ENCODE measurements at places on chromosomes 2 and 18.

GRCh38 chr18:47709556-47709955, 220.9 kb downstream of the SMAD2 start:
- no peak for DNase-seq

DNA sequence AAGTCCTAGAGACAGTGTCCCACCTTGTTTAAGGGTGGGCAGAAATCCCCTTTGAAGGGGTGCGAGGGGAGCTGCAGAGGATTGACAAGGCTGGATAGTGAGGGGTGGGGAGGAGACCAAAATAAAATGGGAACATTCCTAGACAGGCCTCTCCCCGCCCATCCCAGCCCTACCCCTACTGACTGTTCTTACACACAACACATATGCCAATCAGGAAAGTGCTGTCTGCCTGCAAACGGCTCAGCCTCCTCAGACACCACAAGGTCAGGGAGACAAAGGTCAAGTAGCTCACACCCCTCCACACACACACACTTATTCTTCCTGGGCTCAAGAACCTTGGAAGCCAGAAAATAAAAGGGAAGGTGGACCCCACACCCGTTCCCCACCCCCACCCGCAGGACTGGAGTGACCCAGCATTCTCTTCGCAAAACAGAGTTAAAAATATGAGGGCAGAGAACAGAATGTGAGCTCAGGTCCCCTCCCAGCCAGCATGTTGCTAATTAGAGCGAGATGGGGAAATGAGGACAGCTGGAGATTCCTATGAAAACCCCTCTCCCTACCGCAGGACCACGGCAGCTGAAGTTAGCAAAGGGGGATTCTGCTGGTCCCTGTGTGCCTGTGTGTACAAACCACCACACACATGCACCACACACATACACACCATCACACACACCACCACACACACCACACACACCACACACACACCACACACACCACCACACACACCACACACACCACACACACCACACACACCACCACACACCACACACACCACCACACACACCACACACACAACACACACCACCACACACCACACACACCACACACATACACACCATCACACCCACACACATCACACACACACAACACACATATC, 197.8 kb downstream of the TNS1 start:
- no peak for DNase-seq

DNA sequence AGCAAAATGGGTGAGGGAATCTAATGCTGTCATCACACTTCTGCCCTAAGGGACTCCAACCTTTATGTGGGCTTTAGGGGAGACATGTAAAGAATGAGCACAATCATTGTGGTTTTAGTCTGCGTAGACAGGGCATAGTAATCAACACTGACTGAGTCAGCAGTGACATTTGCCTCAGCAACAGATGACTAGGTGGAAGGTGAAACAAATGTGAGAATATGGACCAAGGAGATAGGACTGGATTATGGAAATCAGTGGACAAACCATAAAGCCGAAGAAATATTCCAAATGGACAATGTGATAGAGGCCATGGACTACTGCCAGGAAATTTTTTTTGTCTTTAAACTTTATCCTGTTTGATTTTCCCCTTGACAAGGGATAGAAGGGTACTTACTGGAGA, 83.9 kb downstream of the PDK1 start:
- DNase-seq = peak; percentile 61

GRCh38 chr2:2010251-2010650, 265.9 kb upstream of the PXDN start:
- no peak for DNase-seq

- no peak for DNase-seq
Measured at GRCh38 chr2:163459986-163460385, 275.8 kb downstream of the FIGN start.

- no peak for DNase-seq
Measured at GRCh38 chr2:29991086-29991485, 69.7 kb upstream of the ALK start.

DNA sequence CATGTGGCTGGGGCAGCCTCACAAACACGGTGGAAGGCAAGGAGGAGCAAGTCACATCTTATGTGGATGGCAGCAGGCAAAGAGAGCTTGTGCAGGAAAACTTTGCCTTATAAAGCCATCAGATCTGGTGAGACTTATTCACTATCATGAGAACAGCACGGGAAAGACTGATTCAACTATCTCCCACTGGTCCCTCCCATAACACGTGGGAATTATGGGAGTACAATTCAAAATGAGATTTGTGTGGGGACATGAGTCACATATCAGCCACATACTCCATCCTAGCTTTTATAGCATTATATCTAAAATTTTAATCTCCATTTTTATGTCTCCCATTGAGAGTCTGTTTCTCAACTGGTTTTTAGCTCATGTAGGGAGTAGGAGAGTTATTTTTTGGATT, 45.7 kb downstream of the ICOS start:
- DNase-seq = no peak

DNA sequence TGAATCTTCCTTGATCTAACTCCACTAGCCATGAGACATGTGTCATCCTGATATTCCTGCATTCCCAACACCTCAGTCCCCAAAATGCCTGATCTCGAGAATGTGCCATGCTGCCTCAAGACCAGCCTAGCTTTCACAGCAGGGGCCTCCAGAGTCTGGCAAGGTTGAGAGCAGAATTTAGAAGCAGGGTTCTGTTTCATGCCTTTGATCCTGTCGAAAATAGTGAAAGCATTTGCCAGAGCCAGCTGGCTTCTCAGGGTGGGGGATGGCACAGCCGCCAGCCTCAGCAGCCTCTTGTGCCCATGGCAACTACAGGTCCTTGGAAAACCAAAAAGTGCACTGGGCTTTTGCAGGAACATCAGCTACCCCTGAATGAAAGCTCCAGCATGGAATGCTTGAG, 143.5 kb downstream of the RTN4 start:
- DNase-seq = no peak

- DNase-seq = peak; percentile 70
Measured at GRCh38 chr2:230408244-230408842, 7.7 kb upstream of the SP100 start.

DNA sequence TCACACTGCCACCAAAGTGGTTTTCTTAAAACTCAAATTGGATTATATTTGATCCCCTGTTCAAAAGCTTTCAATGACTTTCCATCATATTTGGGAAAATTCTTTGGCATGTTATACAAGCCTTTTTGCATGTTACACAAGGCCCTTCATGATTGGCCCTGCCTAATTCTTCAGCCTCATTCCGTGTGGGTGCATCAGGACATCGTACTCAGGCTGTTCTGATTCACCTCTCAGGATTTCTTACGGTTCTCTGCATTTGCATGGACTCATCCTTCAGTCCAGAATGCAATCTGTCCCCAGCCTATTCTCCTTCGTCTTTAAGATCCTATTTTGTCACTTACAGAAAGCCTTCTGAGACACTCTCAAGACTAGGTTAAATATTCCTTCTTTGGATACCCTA, 107.8 kb downstream of the LYPD1 start:
- DNase-seq = no peak

DNA sequence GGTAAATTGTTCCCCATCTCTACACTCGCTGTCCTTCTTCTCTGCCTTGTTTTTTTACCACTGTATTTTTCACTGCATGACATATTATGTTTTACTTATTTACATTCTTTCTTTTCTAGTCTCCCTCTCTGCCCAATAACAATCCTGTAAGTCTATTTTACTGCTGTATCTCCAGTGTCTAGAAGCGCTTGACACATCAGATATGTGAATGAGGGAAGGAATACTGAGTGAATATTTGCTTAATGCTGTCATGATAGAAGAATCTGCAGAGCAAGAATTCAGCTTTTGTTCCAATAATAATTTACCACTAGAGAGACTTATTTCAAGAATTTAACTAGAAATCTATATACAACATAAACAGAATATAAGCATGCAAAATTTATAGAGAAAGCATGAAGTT, 99.5 kb downstream of the GALNT13 start:
- no peak for DNase-seq

- peak; percentile 42 for DNase-seq
Measured at GRCh38 chr2:3465844-3466481, 53.4 kb downstream of the ADI1 start.

- DNase-seq = no peak
Measured at GRCh38 chr2:105072039-105072438, 34.2 kb downstream of the MRPS9 start.

DNA sequence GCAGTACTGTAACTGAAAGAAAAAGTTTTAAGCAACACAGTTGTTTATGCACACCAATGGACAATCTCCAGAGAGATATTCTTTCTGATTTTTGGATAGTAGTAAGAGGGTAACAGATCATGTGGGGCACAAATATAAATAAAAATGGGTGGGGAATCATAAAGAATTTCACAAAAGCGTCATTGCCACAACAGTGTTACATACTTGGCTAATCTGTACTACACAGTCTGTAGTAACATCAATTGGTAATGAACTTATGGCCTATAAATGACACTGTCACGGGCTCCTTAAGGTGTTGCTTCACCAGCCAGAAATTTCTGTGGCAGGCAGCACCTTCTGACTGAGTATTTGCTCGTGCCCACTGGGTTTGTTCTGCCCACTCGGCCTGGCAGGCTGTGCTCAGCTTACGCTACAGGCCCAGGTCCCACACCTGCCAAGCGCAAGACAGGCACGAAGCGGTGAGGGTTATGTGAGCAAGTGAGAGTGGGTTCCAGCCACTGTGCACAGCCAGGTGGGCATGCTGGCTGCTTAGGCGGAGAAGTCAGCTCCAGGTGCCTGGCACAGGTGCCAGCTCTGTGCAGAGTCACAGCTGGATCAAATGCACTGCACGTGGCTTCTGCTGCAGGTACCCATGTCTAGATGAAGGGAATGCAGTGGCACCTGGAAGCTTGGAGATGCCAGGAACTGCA, 532.5 kb upstream of the SLC39A10 start:
- DNase-seq = no peak

- no peak for DNase-seq
Measured at GRCh38 chr2:111201214-111201613, 80.5 kb downstream of the BCL2L11 start.

DNA sequence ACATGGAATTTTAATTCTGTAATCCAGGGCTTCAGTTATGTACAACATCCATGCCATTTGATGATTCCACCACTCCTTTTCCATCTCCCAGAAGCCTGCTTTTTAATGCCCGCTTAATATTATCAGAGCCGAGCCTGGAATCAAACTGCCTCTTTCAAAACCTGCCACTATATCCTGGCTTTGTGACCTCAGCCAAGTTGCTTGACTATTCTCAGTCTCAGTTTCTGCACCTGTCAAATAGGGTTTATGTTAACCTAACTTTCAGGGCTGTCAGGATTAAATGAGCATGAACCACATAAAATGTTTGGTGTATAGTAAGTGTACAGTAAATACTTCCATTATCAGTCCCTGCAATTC, 108.7 kb downstream of the XRCC5 start:
- no peak for DNase-seq

DNA sequence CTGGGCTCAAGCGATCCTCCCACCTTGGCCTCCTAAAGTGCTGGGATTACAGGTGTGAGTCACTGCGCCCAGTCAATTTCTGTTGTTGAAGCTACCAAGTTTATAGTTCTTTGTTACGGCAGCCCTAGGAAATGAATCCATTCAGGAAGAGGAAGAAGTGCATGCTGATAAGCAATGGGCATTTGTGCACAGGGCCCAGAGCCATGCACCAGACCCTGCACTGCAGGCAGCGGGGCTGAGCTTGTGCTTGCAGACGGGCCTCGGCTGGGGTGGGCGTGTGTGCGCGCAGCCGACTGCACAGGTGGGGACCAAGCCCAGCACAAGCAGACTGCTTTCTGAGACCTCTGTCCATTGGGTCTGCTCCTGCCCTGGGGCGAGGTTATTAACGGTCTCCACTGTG, 144.6 kb downstream of the CABLES1 start:
- no peak for DNase-seq

DNA sequence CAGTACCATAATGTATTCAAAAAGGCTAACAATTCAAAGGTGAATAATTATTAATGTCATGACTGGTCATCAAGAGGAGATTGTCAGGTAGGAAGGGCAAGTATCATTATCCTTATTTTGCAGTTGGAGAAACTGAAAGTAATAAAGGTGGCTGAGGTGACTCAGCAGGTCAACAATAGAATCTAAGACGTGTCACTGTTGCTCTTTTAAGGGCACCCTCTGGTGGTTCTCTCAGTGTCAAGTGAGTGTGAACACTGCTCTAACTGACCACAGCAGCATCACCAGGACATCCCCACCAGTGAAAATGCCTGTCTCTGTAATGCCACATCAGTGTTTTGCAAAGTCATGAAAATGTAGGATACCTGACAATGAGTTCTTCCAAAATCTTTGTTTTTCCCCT, 69.7 kb downstream of the DCC start:
- no peak for DNase-seq

DNA sequence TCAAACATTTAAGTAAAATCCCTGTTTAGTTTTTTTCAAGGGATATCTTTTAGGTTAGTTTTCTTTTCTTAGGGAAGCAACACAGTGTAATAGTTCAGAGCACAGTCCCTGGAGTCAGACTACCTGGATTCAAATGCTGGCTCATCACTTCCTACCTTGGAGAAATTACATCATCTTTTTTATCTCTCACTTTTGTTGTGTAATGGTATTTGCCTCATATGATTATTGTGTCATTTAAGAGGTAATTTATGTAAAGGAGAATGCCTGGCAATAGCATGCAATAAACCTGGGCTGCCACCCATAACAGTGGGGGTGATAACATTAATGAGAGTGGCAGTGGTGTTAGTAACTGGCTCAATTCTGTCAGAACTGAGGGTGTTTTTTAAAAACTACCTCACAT, 26.3 kb downstream of the ERLEC1 start:
- no peak for DNase-seq

Data from AG09319 (cell line).